ENCODE measurements at places on chromosomes 12 and 14. TPM values are rescaled to one million over a fixed set of nuclear protein-coding genes. Genes with fewer than 3 reads are reported as not detected.

GRCh38 chr14:44701563-44702263 is 194.6 kb upstream of the FSCB start:
- no peaks in the 10 kb centered on the region for H3K27me3 ChIP-seq
- no peak for DNase-seq
- H3K36me3 ChIP-seq: no peaks in the 10 kb centered on the region
- H3K27ac ChIP-seq: no peak overlapping the region
- no peak overlapping the region for H3K4me3 ChIP-seq

DNA sequence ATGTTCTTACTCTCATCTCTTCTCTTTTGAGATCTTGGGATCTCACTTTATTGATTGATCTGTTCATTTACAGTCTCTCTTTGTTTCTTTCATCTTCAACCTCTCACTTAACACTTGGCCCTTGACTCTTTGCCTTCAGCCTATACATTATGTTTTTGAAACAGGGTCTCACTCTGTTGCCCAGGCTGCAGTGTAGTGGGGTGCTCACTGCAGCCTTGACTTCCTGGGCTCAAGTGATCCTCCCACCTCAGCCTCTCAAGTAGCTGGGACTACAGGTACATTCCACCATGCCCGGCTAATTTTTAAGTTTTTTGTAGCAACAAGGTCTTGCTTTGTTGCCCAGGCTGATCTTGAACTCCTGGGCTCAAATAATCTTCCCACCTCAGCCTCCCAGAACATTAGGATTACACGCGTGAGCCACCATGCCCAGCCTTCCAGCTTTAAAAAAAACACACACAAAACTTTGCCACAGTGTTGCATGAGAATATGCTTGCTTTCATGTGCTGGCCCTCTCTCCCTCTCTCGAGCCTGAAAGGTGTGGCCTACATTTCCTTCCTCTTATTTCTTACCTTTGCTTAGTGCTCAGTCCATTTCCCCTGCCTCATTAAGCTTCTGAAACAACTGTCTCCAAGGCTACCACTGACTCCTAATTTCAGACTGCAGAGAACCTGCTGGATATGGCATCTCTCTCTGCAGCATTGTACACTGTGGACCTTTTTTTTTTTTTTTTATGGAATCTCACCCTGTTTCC is 9.9 kb downstream of the DIP2B start:
- H3K27me3 ChIP-seq: no peaks in the 10 kb centered on the region
- no peaks in the 10 kb centered on the region for H3K36me3 ChIP-seq
- no peak overlapping the region for H3K4me3 ChIP-seq
- DNase-seq: no peak

Gene SLC25A47
- total RNA-seq: not detected

- H3K27me3 ChIP-seq: no peaks in the 10 kb centered on the region
- H3K36me3 ChIP-seq: no peaks in the 10 kb centered on the region
- no peak overlapping the region for H3K27ac ChIP-seq
- peaks cover 4% of the 10 kb centered on the region for H3K4me1 ChIP-seq
- DNase-seq: no peak
These were observed 150.8 kb downstream of the HELB start for GRCh38 chr12:66453120-66453519.

- DNase-seq: no peak
- no peak overlapping the region for H3K4me3 ChIP-seq
- H3K4me1 ChIP-seq: no peaks in the 10 kb centered on the region
- no peaks in the 10 kb centered on the region for H3K36me3 ChIP-seq
- H3K27me3 ChIP-seq: peaks cover 12% of the 10 kb centered on the region
- no peak overlapping the region for H3K27ac ChIP-seq
These were observed 113.5 kb downstream of the UNC79 start for GRCh38 chr14:93544212-93544611.

- peaks cover 4% of the 10 kb centered on the region for H3K27me3 ChIP-seq
- DNase-seq: no peak
- H3K4me1 ChIP-seq: no peaks in the 10 kb centered on the region
- no peak overlapping the region for H3K27ac ChIP-seq
- no peak overlapping the region for H3K4me3 ChIP-seq
These were observed 181.8 kb upstream of the MYL2 start for GRCh38 chr12:111102102-111102739.

DNA sequence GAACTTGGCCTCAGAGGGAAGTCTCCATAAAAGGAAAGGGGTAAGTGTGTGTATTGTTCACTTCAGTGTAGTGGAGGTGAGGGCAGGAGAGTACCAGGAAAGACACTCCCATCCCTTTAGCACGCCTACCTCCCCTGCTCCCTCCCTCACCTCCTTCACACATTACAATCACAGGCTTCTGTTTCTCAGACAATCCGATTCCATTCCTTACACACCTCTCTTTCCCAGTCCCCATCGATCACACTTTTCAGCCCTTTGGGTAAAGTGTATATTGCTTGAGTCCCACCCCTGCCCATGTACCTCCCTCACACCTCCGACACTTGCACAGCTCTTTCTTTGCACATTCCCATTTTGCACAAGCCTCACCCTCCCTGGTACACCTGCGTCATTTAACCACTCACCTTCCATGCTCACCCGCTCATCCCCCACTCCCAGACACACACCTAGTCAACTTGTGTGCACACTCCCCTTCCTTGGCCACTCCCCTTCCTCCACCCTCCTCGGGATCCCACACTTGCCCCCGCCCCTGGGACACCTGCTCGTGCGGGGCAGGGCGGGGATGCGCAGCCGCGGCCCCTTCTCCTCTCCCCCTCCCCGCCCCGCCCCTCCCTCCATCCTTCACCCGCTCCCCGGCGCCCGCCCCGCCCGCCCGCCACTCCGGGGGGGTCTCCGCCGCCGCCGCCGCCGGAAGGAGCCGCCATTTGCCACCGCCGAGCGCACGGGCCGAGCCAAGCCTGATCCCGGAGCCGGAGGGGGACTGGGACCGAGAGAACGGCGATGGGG is at the start of gene MARCHF9:
Gene MARCHF9 (plus strand): TSS at position 693 of the 783 bp plus-strand sequence. CDS start 426 bp downstream, outside the sequence.
- H3K27ac ChIP-seq: peak within 1 kb of the TSS; percentile 77
- peaks cover 36% of the 10 kb centered on the region for H3K36me3 ChIP-seq
- peaks cover 60% of the 10 kb centered on the region for H3K4me1 ChIP-seq
- peak within 1 kb of the TSS; percentile 81 for H3K4me3 ChIP-seq
- peak; percentile 92 for DNase-seq
- no peaks in the 10 kb centered on the region for H3K27me3 ChIP-seq

Gene WNT5B
- total RNA-seq: not detected

DNA sequence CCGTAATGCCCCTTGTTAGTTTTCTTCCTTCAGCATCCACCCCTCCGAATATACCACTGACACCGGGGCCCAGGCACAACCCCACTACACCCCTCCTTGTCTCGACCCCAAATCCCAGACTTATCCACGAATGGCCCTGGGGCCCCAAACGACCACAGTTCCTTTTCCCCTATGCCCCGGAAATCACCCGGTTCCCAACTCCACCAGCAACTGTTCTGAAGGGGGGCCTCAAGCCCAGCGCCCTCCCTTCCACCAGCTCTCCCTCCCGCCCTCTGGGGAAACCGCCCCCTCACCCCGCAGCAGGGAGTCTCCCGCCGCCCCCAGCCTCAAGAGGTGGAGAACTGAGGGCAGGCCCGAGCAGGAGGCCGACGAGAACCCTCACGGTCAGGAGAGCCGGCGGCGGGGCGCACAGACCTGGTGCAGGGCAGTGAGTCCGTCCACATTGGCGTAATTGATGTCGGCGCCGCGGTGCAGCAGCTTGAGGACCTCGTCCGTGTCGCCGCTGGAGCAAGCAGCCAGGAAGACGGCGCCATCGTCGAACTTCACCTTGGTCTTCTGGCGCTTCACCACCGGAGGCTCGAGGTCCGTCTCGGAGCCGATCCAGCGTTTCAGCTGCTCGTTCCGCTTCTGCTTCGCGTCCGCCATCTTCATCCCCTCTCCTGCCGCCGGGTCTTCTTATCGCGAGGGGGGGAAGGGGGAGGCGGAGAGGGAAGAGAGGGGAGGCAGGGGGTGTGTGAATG is 446 bp downstream of the PPP1R12A start:
- peak overlapping the region; percentile 85 for H3K4me3 ChIP-seq
- H3K27ac ChIP-seq: peak overlapping the region; percentile 99
- no peaks in the 10 kb centered on the region for H3K27me3 ChIP-seq
- H3K36me3 ChIP-seq: peaks cover 9% of the 10 kb centered on the region

DNA sequence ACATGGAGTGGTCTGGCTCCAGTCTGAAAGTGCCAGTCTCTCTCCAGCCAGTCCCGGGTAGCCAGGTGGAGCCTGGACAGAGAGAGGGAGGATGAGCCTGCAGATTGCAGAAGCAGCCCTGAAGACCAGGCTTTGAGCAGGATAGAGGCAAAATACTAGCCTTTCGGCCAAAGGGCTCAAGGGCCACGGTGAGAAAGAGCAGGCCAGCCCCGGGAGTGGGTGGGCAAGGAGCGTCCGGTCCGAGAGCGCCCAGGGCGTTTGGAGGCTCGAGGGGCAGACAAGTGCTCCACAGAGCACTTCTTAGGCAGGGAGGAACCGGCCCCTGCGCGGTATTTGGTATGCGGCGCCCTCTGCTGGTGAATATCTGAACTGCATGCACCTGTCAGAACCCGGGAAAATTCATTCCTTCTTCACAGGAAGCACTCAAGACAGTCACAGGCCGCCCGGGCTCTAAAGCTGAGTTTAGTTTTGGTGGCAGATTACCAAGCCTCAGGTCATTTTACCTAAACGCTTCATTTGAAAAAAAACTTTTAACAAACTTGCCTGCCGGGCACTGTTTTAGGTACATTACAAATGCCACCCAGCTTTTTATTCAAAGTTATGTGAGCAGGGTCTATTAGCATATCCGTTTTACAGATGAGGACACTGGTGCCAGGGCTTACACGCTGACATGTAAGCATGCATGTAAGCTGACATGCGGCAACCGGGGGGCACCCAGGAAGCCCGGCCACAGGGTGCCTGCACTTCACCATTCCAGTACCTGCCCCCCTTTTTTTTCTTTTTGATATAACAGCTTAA is 21.0 kb upstream of the PSMC1 start:
- H3K4me1 ChIP-seq: no peaks in the 10 kb centered on the region
- peaks cover 10% of the 10 kb centered on the region for H3K27me3 ChIP-seq
- no peak overlapping the region for H3K4me3 ChIP-seq
- peak; percentile 81 for DNase-seq

Gene KRT78
- not detected for total RNA-seq

Gene BLTP3B
- 53.9 TPM for total RNA-seq

DNA sequence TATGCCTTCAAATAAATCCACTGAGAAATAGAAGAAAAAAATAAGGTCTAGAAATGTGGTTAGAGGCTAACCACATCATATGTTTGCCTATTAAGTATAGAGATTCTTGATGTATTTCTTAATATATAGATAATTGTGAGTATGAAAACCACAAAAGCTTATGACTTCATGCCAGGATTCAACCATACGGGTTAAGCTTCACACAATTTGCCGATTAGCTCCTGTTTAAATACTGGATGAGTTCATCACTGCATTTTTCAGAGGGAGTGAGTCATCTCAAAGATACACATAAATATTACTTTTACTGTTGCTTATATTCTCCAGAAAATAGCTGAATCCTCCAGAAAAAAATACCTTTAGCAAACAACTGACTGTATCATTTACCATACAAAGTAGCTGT is 79.6 kb downstream of the RPL10L start:
- no peaks in the 10 kb centered on the region for H3K27me3 ChIP-seq
- H3K4me1 ChIP-seq: no peaks in the 10 kb centered on the region
- no peaks in the 10 kb centered on the region for H3K36me3 ChIP-seq
- no peak for DNase-seq

Data from activated CD4-positive, alpha-beta memory T cell treated with anti-CD3 and anti-CD28 coated beads for 36 hours (primary cell).